ENCODE measurements at places on chromosomes 5 and 9.

DNA sequence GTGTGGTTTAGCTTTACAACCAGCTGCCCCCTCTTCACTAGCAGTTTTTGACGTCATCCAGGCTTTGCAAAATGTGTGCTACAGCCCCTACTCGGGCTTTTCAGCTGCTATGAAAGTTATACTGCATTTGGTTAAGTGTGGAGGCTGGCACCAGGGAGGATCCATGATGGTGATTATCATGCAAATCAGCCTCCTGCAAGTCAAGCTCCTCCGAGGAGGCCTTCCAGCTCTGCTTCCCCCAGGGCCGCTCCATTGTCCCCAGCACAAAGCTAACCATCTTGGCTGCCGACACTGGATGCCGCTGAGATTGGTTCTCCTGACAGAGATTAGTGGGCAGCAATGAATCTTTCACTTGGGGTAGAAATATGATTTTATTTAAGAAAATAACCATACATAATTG is 159.6 kb downstream of the NR2F1-AS1 start:
- no peak for DNase-seq

DNA sequence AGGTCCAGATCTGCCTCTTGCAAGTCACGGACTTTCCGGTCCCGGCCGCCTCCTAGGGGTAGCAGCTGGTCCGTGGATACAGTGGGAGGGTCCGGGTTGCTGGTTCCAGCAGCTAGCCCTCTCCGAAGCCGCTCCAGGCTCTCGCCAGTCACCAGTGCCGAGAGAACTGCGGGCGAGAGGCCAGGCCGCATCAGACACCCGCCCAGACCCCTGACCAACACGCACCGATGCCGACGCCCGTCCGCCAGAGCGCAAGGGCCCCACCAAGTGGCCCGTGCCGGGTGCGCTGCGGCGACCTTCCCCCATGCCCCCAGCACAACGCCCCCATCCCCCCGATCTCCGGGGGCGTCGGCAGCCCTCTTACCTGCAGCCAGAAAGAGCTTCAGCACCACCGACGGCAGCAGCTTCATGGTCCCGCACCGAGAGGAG is 470 bp downstream of the HBEGF start:
- DNase-seq, result no peak

DNA sequence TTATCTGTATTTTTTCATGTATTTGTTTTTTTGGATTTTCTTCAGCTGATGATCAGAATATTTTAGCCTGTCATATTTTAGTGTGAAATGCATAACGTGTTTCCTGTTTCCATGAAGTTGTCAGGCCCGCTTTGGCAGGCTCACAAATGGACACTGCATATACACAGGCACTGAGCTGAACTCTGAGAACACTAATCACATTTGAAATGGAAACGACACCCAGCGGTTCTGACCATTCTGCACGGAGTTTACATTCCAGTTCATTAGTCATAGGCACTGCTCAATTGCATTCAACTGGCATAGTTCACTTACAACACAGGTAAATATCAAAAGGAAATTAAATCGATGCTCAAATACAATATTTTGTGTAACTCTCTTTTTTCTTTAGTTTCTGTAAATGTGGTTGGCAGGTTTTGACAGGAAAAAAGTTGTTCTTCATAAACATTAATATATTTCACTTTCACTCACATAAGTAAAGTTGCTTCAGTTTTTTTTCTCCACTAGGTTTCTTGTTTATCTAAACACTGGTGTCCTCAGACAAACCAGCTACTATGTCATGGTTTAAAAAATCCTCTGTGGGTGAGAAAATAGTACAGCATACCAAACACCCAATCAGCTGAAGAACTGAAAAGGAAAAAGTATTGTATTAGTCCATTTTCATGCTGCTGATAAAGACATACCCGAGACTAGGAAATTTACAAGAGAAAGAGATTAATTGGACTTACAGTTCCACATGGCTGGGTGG is 559.0 kb upstream of the DAP start:
- DNase-seq, result no peak

DNA sequence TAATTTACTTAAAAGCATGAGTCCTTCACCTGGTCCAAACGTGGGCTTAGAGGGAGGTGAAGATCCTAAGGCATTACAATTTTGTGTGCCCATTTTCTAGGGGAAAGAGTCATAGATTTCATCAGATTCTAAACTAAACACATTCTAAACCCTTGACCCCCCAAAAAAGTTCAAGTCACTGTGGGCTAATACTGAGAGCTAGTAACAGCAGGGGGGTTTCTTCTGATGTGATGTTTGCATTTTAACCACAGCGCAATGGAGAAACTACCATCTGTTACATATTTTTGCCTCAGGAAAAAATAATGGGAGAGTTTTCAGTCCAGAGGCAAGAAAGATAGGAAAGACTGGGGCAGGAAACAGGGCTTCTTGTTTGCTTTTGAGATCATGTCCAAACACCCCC is 110.8 kb upstream of the SLC1A3 start:
- no peak for DNase-seq

DNA sequence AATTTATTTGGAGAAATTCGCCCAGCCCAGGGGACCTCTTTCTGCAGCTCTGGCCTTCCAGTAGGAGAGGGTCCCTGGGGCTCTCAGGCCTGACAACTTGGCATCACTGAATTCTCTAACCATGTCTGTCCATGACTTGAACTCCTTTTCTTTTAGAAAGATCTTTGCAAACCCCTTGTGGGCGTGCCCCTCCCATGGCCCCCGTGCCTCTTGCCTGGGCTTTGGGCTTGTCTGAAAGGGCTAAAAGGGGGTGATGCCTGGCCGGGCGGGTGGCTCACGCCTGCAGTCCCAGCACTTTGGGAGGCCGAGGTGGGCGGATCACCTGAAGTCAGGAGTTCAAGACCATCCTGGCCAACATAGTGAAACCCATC is 3.2 kb upstream of the SQSTM1 start:
- no peak for DNase-seq

DNA sequence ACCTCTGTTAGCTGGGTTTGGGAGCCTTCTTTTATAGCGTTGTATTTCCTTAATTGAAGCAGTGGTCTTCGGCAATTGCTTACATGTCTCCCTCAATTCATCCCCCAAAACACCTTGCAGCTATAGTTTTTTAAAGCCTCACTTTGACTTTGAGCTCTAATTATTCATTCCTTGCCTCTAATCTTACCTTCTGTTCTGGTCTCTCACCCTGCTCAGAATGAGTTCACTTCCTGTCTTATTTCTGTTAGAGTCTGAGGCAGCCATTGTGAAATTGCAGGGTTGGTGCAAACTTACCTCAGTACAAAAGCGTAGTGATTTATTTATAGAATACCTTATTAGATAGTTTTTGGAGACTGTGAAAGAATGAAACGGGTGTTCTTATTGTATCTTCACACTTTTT is 35.0 kb downstream of the AOPEP start:
- no peak for DNase-seq

DNA sequence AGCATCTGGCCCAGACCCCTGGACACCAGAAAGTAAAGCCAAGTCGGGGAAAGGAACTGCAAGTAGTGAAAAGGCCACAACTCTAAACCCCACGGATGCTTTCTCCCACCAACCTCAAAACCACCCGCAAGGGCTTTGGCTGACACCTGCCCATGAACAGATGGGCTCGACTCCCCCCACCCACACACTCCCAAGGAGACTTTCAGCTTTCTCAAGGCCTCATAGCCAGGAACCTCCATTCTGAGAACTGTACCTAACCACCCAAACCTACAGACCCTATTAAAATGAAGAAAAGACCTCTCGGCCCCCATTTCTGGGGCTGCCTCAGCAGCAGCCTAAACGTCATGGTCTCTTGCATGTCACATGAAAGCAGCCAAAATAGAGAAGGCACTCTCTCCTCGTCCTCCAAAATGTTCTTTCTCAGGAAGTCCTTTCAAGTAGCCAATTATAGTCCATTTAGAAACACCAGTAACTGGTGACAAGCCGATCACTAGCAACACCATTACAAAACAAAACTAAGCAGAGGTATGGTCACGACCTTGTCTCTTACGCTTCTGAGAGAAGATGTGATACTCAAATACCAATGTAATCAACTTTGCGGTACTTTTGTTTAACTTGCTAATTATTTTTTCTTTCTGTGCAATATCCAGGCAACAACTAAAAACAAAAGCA is 2.9 kb downstream of the B4GALT1 start:
- DNase-seq, result no peak

- no peak for DNase-seq
Observed at GRCh38 chr5:96909003-96909402, 26.9 kb upstream of the LNPEP start.

GRCh38 chr5:129069292-129069691 is 25.3 kb upstream of the ISOC1 start:
- no peak for DNase-seq

DNA sequence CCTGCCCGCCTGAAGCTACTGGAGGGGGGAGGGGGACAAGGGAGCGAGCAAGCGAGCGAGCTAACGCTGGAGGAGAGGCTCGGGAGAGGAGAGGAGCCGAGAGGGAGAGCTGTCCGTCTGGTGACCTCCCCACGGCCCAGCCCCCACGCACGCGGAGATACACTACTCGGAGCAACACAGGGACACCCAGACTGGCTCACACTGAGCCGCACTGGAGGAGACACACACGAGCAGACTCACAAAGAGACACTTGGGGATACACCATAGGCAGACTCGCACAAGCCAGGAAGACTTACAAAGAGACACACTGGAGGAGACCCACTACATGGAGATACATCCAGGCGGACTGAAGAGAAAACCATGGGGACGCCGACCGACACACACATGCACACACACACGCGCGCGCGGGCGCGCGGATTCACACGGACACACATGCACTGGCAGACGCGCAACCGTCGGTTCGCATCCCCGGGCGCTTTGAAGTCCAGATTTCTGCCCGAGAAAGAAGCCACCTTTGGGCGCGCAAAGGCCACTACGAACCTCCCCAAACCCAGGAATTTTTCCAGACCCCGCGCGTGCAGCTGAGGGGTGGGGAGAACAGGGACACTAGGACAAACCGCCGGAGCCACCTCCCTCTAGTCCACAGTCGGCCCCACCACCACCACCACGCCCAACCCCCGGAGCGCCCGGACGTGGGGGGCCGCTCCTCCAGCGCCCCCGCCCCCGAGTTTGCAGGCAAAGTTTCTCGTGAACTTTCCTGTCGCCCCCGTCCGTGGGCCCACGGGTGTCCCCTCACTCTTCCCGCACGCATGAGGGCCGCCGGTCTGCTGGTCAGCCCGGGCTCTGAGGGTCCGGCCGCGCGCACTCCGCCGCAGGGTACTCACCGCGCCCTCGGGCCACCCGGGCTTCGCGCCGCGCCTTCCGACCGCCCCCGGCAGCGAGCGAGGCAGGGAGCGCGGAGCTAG is 571 bp downstream of the CNTFR start:
- no peak for DNase-seq

- DNase-seq, result no peak
Observed at GRCh38 chr5:167709625-167710024, 581.8 kb upstream of the WWC1 start.

DNA sequence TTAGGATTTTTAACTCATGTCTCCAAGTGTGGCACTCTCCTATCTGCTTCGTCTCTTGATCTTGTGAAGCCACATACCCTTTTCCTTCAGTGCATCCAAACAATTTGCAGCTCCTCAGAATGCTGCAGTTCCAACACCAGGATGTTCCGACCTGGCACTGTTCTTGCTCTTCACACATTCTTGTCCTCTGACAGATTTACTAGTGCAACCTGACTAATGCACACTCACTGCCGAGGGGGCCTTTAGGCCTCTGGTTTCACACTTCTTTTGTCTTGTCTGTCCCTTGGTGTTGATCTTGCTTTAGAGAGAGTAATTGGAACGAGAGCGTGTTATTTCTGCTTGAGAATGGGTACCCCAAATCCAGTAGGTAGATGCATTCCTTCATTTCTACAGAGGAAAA is 15.0 kb downstream of the ARHGAP26 start:
- DNase-seq, result no peak

- no peak for DNase-seq
Observed at GRCh38 chr9:120741701-120742100, 27.4 kb upstream of the MEGF9 start.

DNA sequence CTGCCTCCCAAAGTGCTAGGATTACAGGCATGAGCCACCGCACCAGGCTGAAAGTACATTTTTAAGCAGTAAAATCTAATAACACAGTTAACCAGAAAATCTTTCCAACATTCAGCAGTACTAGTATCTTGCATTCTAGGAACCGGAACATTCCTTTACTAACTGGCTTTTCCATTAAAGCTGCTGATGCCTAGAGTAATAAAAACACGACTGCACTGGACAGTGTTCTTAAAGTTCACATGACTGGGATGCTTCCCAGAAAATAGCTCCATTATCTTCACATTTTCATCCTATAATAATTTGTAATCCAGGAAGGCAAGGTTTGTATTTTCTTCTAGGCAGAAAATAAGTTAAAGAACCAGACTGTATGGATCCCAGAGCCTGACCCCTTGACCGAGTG is 9.8 kb downstream of the PTPN3 start:
- DNase-seq, result no peak

GRCh38 chr9:123040801-123041200 is 7.3 kb downstream of the GPR21 start:
- no peak for DNase-seq

GRCh38 chr5:79074641-79075040 is 5.1 kb downstream of the BHMT2 start:
- no peak for DNase-seq

DNA sequence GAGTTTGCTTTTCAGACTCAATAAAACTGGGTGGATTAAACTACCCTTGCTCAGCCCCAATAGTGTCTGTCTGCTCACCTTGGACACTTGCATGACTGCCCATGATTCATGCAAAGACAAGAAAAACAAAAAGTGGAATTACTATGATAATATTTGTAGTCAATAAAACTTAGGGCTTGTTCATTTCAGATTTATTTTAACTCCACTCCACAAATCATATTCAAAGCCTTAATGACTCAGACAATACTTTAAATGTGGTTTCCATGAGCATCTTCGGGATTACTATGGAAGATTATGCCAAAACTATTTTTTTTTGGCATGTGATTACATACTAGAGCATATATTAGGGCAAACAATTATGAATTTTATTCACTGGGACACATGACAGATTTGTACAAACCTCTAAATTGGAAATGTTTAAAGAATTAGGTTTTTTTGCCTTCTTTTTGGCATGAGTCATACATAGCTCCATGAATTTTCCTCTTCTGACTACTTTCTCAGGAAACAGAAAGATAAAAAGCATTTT is 468.9 kb downstream of the ACTL7B start:
- DNase-seq, result no peak

GRCh38 chr5:98066910-98067309 is 706.6 kb upstream of the RGMB start:
- DNase-seq, result no peak

- DNase-seq, result no peak
Observed at GRCh38 chr5:19547640-19548039, 440.4 kb downstream of the CDH18 start.

Measured in stimulated activated CD8-positive, alpha-beta memory T cell treated with anti-CD3 and anti-CD28 coated beads, Interleukin-4, amount 100 ng/mL, for 1 hour (primary cell).